Fibroblast of skin of left quadriceps (primary cell): ENCODE measurements at places on chromosomes 6 and 20.

- DNase-seq: no peak
Observed at GRCh38 chr6:12865671-12866181, 149.2 kb downstream of the PHACTR1 start.

- DNase-seq: no peak
Observed at GRCh38 chr6:33732817-33733708, 13.6 kb downstream of the IP6K3 start.

DNA sequence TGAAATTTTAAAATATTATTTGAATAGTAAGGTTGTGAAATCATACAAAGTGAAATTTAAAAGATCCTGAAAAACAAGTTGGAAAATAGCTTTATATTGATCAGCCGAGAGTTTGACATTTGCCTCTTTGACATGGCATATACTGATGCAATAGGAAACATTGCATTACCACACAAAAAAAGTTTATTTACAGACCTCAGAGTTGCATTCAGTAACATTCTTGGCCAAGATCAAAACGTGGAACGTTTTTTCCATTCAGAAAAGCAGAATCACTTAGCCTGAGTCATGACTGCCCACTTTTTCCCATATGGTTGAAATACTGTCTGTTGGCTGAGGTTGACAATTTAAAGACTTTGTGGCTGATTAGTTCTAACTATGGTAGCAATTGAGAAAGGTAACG is 55.1 kb upstream of the BACH2 start:
- DNase-seq: peak; percentile 54

DNA sequence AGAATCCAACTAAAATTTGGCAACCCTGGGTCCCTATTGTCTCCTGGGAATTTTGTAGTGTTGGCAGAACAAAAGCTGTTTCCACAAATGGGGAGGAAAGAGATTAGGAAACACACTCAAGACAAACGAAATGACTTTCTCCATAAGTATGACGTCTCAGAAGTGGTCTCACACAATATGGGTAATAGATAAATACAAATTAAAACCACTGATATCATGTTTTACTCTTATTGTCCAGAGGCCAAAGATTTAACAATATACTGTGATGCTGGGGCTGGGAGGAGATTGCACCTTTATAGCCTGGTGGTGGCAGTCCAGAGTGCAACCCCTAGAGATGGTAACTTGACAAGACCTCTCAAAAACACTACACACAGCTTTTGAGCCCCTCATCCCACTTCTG is 18.6 kb downstream of the FKBP1A start:
- no peak for DNase-seq

DNA sequence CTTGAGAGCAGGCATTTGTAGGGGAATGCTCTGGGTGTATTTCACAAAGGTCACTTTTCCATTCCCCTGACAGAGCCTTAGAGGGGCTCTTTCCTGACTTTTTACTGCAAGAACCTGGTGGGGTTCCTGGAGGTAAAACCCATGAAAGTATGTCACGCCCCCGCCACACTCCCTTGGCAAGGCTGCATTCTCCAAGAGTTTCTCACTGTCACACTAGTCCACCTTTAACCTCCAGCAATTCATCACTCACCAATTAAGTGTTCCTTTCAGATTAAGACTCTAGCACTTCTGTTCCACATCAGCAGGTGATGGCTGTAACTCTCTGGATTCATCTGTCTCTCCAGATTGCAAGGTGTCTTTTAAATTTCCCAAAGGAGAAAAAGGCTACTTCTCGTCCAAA is 32.7 kb upstream of the NKX2-4 start:
- no peak for DNase-seq

DNA sequence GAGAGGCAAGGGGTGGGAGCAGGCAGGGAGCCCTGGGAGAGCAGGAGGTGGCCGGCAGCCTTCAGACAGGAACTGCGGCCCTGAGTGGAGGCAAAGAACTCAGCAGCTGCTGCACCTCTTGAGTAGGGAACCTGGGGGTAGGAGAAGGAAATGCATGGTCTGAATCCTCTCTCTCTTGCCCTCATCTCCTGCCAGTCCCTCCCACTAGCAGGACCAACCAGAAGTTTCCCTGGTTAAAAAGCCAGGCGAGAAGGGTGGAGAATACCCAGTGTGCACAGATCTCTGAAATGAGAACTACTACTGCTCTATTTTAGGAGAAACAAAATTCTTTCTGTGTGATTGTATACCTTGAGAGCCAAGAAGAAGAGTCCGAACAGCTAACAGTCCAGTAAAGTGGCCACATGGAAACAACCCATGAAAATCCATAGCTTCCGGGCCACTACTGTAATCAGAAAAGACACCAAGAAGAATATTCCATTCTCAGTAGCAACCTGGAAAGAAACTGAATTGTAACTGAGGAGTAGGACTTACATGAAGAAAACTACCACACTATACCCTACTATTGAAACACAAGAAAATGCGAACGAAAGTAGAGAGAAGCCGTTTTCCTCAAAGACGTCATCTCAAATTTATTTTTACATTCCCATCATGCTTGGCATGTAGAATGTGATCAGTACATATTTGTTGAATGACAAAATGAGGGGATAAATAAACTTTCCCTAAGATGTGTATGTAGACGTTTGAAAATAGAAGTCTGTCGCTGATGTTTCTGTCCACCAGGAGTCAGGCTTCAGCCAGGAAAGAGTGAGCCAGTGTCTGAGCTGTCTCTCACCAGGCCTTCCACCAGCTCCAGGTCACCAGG is 25.6 kb downstream of the WRNIP1 start:
- DNase-seq: peak; percentile 62
